Effector memory CD8-positive, alpha-beta T cell (primary cell): ENCODE measurements at places on chromosomes 3 and 15.

- DNase-seq = no peak
Observed at GRCh38 chr15:69410248-69410874, 3.8 kb upstream of the KIF23 start.

DNA sequence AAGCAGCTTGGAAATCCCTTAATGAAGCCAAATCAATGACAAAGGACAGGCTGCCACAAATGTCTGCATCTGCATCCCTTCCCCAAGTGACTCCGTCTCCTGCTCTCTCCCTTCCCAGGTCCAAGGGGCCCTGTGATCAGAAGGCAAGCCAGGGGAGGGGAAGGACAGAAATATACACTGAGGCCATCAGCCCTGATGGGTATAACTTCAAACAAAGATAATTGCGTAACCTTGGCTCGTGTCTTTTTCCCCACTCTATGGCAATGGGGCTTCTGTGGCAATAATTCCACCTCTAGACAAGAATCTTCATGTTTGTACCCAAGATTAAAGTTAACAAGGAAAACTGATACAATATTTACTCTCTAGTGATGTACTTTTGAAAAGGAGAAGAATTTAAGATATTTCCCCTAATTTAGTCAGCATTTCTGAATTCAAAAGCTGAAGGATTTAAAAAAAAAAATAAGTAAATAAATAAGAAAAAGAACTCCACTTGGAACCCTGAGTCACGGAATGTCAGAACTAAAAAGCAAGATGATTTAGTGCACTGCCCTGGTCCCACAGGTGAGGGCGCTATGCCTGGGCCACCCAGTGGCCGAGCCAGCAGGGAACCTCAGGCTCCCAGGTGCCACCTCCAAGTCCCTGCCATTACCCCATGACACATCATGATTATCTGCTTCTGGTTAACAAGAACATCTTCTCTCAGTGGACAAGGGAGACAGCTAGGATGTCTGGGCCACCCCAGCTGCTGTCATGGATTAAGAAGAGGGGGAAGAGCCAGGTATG lies 154.5 kb downstream of the STT3B start:
- no peak for DNase-seq

DNA sequence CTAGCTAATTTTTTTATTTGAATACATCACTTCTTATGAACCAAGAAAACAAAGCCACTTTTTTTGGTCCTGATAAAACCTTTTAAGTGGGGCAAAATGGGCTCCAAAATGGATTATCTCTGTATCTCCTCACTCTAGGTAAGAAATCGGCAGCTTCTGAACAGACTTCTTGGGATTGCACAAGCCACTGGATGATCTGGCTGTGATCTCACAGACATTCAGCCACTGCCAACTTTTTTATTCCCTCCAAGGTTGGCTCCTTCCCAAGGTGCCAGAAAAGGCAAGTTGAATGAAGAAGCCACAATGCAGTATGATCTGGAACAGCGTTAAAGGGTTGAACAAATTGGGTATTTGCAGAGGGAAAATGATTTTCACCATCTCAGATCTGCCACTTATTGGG lies 73.2 kb downstream of the PRICKLE2 start:
- no peak for DNase-seq

GRCh38 chr3:12856626-12857025 lies 15.3 kb upstream of the RPL32 start:
- DNase-seq = no peak

DNA sequence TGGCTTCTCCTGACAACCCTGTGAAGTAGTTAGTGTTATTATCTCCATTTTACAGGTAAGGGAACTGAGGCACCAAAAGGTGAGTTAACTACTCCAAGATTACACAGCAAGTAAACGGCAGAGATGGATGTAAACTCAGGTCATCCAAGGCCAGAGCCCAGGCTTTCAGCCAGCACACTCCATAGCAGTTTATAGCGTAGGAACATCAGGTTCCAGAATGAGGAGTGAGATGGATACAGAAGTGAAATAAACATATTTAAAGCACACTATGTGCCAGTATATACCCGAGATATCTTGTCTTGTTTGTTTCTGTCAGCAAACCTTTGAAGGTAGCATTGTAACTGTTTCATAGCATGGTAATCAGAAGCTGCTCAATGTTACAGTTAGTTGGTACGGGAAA lies 279.0 kb downstream of the OXSM start:
- no peak for DNase-seq

DNA sequence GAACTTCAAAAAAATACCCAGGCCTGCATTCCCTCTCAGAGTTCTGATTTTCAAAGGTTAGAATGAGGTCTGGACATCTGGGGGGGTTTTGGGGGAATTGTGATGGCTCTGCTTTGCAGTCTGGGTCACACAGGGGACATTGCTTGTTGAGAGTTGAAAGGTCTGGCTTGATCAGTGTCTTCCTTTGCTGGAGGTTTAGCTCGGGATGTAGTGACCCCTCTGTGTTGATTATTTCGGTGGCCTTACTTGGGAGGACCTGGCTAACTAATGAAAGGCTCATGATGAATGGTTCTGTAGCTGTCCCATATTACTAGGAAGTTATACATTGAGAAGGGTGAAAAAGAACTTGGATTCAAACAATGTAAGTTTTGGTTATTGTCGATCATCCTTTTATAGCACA lies 23.7 kb downstream of the TPM1 start:
- DNase-seq = no peak

DNA sequence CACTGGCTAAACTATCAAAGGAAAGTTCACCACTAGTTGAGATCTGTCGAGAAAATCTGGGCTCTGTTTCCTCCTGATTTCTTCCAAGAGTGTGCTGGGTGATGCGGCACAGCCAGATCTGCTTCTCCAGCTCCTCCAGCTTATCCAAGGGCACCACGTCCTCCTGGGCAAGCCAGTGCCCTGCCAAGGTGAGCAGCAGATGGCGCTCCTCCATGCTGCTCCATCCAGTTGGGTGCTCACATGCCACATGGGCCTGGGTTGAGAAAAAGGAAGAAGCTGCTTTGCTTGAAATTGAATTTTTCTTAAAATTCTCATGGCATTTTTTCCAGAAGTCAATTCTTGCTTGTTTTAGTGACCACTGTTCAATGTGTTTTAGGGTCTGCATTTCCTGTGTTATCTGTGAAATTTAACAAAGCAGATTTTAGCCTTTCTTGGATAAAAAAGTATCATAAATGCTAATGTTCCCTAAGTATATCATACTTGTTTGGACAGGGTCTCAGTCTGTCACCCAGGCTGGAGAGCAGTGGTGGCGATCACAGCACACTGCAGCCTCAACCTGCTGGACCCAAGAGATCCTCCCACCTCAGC lies 47.3 kb downstream of the EIF3J start:
- peak; percentile 49 for DNase-seq

- DNase-seq = no peak
Observed at GRCh38 chr3:106413683-106414082, 544.9 kb upstream of the CBLB start.

DNA sequence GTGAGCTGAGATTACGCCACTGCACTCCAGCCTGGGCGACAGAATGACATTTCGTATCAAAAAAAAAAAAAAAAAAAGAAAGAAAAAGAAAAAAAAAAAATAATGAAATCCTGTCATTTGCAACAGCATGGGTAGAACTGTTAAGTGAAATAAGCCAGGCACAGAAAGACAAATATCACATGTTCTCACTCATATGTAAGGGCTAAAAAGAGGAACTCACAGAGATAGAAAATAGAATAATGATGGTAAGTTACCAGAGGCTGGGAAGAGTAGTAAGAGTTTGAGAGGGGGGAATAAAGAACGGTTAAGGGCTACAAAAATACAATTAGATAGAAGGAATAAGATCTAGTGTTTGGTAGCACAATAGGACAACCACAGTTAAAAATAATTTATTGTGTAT lies 19.7 kb downstream of the DENND6A start:
- DNase-seq = no peak

- no peak for DNase-seq
Observed at GRCh38 chr3:66010739-66011655, 27.7 kb downstream of the MAGI1 start.

DNA sequence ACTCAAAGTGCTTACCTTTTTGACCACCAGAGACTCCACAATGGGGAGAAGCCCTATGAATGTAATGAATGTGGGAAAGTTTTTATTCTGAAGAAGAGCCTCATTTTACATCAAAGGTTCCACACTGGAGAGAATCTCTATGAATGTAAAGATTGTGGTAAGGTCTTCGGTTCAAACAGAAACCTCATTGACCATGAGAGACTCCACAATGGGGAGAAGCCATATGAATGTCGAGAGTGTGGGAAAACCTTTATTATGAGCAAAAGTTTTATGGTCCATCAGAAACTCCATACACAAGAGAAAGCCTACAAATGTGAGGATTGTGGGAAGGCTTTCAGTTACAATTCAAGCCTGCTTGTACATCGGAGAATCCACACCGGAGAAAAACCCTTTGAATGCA lies 5.5 kb upstream of the ZNF35 start:
- no peak for DNase-seq

- no peak for DNase-seq
Observed at GRCh38 chr3:194598771-194599557, 34.3 kb downstream of the TMEM44 start.

DNA sequence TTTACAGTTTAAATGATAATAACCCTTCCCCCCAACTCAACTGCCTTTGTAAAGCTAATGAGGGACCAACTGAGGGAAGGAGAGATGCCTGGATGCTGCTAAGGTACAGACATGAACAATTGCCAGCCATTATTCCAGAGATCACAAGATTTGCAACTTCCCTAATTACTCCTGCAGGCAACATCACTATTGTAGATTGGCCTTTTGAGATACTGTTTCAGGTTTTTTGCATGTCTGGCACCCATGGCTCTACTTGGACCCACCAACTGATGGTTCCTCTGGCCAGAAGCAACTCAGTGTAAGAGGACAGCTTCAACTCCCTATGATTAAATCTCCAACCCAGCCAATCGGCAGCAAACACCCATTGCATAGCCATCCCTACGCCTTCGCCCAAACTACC lies 478.7 kb downstream of the FHIT start:
- DNase-seq = no peak

DNA sequence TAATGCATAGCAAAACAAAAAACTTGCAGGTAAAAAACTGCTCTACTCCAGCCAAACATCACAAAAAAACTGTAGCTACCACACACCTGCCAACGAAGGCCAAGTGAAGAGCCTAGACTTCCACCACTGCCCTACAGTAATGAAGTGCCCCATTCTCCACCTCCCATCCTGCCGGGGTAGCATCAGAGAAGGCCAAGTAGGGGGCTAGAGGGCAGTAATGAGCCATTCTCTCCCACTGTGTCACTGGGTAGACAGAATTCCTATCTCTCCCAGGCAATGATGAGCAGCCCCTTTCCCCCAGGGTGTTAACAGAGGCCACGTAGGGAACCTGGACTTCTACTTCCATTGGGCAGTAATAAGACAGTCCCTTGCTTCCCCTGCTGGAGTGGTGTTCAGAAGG lies 9.5 kb downstream of the SEC22C start:
- DNase-seq = no peak
